ENCODE measurements at places on chromosomes 16 and 17.

- no peak for DNase-seq
Measured at GRCh38 chr17:76585649-76586593, at the start of gene ST6GALNAC2. TSS of gene ST6GALNAC2 (minus strand) at chr17:76585860. CDS start at chr17:76585808, 52 bp downstream.

DNA sequence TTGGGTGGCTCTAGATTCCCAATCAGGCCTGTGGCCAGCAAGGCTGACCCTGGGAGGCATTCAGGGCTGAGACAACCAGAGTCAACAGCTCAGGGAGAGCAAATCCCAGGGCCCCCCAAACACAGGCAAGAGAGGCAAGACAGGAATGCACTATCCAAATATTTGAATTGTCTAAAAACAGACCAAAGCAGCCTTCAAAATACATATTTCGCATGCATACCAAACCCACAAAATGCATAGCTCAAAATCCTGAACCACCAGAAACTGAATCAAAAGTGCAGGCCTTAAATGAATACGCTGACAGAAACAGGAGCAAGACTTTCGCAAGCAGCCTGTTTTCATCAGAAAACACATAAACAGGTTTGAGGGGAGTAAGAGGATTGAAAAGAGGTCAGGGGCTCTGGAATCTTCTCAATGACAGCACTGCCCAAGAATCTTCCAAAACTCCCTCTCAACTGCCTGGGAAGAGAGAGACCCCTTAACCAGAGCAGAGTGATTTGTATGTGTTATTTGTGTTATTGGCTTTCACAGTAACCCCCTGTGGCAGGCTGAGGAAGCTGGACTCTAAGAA is 213.6 kb upstream of the CDH5 start:
- DNase-seq: no peak

DNA sequence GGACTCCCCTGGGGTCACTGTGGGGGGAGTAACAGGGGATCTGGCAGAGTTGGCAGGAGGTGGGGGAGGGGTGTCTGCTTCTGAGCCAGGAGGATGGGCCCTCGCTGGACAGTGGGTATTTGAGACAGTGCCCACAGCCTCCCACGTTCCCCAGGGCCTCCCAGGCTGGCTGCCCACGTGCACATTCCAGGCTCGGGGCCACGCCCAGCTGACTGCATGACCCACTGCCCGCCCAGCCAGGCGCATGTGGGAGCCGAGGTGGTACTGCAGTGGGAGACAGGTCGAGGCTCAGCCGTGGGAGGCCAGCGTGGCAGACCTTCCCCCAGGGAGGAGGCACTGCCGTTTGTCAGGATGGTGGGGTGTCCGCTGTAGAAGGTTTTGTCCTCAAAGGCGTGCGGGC is 38.8 kb downstream of the BAHCC1 start:
- DNase-seq: no peak

- DNase-seq: no peak
Measured at GRCh38 chr17:5560361-5560988, 23.8 kb downstream of the NLRP1 start.

DNA sequence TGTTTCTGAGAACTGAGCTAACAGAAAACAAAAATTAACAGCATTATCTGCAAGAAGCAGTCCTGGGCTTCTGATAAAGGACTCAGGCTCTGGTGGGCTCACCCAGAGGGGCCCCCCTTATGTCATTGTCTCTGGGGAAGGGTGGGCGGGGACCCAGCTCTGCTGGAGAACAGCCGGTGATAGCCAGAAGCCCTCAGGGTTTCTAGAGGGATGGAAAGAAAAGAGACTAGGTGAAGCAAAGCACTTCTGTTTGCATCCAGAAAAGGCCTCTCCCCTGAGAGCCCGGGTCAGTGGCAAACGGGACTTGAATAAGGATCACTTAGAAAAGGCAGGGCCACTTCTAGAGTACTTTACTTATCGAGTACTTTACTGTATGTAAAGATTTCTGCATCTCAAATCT is 7.0 kb upstream of the CDC42EP4 start:
- no peak for DNase-seq

DNA sequence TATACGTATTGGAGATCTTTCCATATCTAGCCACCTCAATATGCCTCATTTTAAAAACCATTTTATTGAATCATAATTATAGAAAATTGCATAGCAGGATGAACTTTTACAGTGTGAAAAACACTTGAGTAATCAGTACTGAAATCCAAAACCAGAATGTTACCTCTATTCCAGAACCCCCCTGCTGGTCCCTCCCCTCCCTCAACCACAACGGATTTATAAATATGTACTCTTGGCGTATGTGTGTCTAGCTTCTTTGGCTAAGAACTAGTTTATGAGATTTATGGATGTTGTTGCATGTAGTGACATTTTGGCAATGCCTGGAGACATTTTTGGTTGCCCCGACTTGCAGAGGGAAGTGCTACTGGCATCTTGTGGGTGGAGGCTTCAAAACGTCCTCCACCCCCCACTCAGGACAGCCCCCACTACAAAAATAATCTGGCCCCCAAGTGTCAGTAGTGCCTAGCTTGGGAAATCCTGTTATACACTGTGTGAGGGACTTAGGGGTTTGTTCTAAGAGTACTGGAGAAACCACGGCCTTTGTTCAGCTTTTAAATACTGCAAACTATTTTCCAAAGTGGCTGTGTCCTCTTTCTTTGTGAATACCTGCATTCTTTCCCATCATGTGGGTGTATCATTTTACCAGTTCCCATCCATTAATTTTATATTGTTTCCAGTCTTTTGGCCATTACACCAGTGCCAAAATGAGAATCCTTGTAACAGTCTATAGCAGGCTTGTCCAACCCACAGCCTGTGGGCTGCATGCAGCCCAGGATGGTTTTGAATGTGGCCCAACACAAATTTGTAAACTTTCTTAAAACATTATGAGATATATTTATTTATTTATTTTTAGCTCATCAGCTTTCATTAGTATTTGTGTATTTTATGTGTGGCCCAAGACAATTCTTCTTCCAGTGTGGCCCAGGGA is 23.7 kb downstream of the ITPRIPL2 start:
- DNase-seq: no peak

DNA sequence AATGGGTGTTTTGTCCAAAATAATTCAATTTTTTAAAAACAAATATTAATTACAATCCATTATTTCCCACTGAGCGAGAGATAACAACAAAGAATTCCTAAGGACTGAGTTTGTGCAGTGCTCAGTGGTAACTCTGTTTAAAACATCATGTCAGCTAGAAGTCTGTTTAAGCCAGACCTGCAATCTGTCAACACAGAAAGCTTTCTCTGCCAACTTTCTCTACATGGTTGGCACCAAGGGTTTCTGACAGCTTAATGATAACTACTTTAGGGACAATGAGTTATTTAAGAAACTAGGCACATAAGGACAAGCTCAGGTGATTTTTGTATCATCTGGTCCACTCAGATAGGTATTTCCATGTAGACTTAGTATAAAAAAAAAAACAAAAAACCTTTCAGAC is 81.8 kb downstream of the WDR59 start:
- DNase-seq: no peak

DNA sequence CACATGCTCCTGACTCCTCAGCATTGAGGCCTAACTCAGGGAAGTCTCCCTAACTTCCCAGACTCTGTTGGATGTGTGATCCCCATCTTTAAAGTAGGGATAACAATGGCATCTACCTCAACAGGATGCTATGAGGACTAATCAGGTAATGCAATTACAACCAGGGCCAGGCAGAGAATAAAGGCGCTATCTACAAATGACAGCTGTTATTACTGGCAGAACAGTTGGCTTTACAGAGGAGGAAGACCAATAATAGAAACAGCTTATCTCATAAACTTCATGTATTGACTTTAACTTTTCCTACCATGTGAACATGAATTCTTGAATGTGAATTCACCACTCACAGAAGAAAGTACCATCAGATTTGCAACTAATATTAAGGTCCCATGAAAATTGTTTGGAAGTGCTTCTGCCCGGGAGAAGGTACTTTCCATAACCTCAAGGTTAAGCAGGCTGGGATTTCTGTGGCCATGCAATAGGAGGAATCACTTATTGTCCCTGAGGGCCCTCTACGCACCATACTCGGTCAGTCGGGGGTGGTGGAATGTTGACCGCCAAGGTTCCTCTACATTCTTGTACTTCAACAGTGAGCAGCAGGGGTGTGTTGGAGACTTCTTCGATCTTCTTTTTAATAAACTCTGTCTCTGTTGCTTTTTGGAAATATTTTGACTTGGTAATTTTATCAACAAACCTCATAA is 22.6 kb upstream of the ERN1 start:
- no peak for DNase-seq

GRCh38 chr17:12987120-12987519 is 30.7 kb downstream of the ELAC2 start:
- DNase-seq: no peak

DNA sequence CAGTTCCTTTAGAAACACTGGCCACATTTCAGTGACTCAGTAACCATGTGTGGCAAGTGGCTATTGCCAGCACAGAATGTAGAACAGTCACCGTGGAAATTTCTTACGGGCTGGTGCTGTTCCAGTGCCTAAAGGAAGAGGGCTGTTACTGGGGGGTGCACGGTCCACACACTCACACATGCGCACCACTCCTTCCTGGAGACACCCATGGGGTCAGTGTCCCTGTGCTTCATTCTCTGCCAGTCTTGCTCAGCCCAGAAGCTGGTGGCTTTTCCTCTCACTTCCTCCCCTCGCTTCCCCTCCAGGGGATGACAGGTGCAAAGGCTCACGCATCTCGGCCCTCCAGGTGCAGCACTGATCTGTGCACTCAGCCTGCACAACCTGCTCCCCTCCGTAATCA is 115.6 kb downstream of the CCDC182 start:
- no peak for DNase-seq

DNA sequence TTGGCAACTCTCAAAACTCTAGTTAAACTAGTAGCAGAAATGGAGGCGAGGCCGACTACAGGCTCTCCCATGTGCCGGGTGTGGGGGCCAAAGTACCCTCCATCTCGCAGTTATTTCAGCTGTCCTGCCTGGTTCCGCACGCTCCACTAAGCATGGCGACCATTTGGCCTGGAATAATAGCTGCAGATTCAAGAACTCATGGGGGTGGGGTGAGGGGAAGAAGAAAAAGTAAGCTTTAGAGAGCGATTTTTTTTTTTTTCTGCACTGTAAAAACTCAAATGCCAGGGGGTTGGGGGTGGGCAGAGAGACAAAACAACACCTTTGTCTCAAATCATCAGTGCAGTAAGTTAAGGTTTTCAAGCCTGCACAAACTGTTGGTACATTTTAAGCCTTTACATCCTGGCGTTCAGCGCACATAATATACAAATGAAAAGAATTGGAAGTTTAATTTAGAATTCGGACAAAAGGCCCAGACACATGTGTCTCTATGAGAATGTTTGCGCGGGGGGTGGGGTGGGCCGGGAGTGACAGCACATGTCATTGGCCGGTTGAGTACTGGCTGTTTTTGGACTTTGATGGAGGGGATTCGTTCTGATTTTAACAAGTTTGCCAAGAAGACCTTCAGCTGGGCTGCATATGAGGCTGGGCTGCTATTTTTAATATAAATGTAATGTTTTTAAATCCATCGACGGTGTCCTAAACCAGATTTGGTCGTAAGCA is 694.7 kb upstream of the SALL1 start:
- no peak for DNase-seq

- no peak for DNase-seq
Measured at GRCh38 chr17:53101706-53102105, 721.0 kb upstream of the KIF2B start.

DNA sequence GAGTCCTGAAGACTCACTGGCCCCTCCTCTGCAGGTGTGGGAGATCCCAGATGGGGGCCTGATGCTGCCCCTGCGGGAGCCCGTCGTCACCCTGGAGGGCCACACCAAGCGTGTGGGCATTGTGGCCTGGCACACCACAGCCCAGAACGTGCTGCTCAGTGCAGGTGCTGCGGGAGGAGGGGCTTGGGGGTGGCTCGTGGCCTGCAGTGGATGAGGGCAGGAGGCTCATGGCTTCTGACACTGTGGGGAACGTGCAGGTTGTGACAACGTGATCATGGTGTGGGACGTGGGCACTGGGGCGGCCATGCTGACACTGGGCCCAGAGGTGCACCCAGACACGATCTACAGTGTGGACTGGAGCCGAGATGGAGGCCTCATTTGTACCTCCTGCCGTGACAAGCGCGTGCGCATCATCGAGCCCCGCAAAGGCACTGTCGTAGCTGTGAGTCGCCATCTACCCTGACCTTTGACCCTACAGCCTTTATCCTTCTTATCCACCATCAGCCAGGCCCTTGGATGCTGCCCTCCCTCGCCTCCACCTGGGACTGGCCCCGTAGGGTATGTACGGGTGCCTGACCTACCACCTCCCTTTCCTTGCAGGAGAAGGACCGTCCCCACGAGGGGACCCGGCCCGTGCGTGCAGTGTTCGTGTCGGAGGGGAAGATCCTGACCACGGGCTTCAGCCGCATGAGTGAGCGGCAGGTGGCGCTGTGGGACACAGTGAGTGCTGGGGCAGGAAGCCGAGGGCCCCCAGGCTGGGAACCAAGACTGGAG is 3.6 kb downstream of the CORO1A start:
- DNase-seq: peak; percentile 69

DNA sequence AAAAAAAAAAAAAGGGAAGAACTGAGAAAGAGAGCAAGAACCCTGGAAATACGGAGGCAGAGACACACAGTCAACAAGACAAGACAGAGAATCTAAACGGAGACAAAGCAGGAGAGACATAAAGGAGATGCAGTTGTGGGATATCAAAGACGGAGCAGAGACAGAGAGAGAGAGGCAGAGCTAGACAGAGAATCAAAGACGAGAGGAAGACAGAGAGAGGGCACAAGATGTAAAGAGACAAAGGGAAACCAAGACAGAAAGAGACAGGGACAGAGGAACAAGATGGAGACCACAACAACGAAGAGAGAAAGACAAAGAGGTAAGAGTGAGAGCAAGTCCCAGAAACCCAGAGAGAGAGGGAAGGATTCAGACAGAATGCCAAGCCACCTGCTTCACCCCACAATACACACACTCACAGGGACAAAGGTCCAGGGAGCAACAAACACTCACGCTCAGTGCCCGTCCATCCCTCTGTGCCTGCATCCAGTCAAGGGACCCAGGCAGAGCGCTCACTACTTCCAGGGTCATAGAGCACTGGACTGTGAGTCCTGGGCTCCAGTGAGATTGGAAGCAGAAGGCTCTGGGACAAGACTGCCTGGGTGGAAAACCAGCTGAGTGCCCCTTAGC is 88.9 kb downstream of the C16orf78 start:
- DNase-seq: no peak

GRCh38 chr16:56726926-56727325 is 3.0 kb upstream of the NUP93 start:
- DNase-seq: no peak

DNA sequence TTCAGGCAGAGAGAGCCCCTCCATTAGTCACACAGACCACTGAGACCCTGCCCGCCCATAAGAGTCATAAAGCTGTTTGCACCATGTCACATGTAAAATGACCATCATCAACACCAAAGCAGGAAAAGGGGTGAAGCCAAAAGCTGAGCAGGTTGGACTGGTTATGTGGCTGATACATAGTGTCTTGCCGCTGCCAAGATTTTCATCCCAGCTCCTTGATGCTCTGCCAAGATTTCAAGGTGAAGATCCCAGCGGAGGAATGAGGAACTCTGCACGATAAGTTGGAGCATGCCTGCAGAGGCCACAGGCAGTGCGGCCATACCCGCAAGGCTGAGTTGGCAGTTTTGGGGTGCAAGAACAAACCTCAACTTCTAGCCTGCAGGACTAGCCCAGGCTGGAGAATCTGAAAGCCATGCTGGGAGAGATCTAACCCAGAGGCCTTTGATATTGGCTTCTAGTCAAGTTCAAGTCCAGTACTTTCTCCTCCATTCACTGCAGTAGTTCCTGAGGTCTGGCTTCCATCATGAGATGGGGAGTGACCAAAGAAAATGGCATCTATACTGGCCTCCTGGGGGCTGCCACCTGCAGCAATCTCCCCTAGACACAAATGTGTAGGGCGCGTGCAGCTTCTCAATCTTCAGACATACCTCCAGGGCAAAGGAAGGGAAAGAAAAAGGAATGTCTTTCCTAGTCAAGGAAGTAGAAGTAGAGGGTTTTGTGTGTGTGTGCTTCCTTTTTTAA is 79.7 kb upstream of the NOL11 start:
- DNase-seq: no peak
